Stimulated activated CD8-positive, alpha-beta memory T cell treated with anti-CD3 and anti-CD28 coated beads, Interleukin-4, amount 100 ng/mL, for 24 hours (primary cell): ENCODE measurements at places on chromosomes 6 and 20.
A peak's percentile ranks its signal among the peaks of the same experiment; 100 is the strongest.

- DNase-seq, result no peak
Measured at GRCh38 chr20:4090756-4091489, 75.6 kb upstream of the RNF24 start.

GRCh38 chr6:118524686-118525085, 23.4 kb upstream of the PLN start:
- no peak for DNase-seq

GRCh38 chr20:25099601-25100140, 17.7 kb upstream of the VSX1 start:
- DNase-seq, result no peak

GRCh38 chr20:45254383-45255262, at the start of gene SLPI:
TSS of gene SLPI (minus strand) at chr20:45254564. CDS start at chr20:45254543, 21 bp downstream.
- no peak for DNase-seq

DNA sequence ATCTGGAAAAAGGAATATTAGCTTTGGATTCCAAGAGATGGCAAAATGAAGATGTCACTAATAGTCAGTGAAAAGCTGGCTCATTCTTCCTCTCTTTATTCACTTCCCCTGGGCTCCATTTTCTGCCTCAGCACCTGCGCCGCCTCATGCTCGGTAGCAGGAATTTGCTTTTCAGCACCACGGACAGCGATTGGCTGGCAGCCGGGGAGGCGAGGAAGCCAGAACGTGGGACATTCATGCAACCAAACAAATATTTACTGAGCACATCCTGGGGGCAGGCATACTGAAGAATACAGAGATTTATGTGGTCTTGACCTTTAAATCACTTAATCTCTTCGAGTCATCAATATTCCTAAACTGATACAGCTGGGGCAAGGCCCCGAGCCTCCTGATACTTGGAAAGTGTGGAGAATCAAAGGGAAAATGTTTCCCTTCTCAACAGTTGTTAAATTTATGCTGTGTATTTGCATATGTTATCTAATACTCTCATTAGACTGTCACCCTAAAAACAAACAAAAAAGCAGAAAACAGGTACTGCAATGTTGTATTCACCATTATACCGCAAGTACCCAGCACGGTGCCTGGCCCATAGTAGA, 12.1 kb upstream of the PDYN start:
- peak; percentile 40 for DNase-seq

DNA sequence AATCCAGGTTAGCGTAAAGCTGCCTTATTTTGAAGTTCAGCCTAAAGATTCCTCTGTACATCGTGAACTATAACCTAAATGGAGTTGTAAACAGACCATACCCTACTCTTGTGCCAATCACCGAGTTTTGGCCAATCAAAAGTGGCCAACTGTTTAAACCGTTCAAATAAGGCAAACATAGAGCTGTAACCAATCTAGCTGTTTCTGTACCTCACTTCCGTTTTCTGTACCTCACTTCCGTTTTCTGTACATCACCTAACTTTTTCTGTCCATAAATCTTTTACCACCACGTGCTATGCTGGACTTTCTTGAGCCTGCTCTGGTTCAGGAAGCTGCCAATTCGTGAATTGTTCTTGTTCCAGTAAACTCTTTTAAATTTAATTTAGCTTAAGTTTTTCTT, 39.7 kb downstream of the LBP start:
- DNase-seq, result no peak

GRCh38 chr6:22029171-22029570, 267.7 kb downstream of the PRL start:
- no peak for DNase-seq

DNA sequence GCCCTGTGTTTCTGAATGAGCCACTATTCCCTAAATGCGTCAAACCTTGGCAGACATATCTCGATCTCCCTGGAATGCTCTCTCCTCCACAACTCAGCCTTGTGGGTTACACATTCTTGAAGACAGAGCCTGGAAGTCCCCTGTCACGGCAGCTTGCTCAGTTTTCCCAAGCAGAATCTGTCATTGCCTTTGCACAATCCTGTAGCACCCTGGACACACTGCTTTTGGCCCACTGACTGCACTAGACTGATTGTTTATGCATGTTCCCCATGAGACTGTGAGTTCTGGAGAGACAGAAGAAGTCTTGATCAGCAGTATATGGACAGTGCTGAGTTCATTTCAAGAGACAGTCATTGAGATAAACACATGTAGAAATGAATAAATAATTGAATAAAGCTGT, 406.7 kb downstream of the CD83 start:
- DNase-seq, result no peak

- no peak for DNase-seq
Measured at GRCh38 chr6:98380589-98380988, 453.8 kb upstream of the POU3F2 start.

GRCh38 chr6:11535801-11536230, 1.7 kb upstream of the TMEM170B start:
- DNase-seq, result no peak

DNA sequence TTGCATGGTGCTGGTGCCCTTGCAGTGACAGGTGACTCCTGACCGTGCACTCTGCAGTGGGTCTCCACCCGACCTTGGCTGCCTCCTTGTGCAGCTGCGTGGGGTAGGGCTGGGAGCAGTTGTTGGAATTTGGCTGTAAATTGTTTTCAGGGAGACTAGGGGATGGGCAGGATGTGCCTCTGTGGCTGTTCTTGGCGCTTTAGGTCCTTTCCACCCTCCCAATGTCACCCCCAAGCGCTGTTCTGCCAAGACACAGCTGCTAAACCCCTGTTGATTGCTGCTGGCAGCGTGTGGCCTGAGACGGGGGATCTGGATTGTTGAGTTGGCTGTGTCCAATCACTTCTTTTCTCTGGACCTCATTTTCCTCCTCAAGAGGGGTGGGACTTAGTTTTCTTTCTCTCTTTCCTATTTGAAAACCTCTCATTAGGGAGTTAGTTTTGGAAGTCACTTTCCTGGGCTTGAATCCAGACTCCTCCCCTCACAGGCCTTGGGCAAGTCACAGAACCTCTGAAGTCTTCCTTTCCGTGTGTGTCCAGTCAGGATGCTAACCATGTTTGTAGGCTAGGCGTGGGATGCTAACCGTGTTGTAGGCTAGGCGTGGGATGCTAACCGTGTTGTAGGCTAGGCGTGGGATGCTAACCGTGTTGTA, 8.5 kb downstream of the IGF2R start:
- no peak for DNase-seq

- DNase-seq, result no peak
Measured at GRCh38 chr20:2759603-2760296, 40.7 kb downstream of the CPXM1 start.

DNA sequence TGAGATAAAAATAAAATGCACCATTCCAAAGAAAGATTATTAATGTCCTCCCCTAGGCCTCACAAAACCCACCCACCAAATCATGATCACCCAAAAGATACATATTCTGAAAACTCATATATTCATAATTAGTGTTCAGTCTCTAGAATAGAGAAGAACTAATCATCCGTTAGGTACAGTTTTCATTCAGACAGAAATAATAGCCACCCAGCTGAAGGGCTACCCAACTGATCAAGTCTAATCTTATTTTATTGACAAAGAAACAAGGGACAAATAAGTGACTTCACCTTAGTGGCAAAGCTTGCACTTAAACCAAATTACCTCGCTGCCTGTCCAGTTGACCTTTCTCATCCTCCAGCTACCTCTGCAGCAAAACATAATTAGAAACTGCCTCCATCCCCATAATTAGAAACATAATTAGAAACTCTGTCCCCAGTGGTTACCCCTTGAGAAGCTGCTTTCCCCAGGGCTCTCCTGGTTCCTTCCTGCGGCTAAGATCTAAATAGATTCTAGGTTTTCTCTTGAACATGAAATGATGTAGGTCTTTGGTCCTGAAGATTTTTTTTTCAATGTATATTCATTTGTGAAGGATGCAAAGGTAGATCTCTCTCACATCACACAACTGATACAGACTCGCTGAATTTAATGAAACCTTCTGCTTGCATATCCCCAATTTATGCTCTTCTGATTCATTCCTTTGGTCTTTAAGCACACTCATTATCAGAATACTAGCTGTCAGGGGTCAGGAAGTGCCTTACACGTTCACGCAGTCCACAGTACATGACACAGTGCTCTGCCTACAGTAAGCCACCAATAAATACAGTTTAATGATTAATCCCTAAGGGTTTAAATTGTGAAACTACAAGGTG, 46.3 kb downstream of the HBS1L start:
- DNase-seq, result no peak

DNA sequence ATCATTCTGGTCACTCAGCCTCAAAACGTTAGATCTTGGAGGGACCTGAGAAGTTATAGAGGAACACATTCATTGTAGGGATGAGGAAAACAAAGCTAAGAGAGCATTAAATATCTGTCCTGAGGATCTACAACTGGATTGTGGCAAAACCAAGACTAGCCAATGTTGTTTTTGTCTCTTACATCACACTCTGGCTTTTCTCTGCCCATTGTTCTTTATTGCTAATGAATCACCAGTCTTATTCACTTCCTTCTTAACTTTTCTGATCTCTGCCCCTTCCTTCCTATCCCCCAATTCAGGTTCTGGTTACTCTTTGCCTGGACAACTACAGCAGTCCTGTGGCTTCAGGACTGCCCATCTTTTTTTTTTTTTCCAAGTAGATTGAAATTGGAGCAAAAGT, 57.0 kb upstream of the PREP start:
- no peak for DNase-seq

- DNase-seq, result no peak
Measured at GRCh38 chr6:89111933-89112332, 5.9 kb downstream of the SRSF12 start.

GRCh38 chr6:21342501-21342900, 251.1 kb upstream of the SOX4 start:
- no peak for DNase-seq

DNA sequence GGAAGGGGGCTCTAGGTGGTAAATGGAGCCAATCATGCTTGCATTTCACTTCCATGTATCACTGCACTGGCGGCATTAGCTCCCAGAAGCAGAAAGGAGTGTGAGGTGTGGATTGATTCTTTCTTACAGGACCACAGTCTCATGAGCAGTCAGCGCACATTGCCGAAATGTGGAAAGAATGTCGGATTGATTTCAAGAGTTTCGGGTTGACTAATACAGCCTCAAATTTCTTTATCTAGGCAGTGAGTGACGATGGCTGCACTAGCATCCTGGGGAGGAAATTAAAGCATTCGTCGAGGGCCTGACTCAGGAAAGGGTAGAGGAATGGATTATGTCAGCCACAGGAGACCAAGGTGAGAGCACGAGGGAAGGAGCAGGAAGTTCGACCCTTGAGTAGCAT, 222.8 kb upstream of the CDYL start:
- no peak for DNase-seq

DNA sequence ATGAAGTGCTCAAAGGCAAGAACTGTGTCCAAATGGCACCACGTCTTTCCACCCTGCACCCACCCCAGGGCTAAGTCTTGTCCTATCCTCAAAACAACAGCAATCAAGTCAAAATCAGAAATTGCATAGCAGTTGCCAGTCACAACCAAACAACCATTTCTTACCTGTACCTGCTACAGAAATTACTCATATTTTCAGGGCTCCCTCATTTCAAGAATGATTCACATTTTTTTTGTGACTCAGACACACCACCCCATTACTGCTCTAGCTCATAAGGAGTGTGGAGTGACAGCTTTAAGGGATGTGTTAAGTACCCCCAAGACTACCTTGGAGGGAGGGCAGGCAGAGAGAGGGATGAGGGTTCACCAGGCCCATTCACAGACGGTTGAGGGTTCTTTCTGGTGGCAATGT, 111.7 kb downstream of the TRERF1 start:
- no peak for DNase-seq
